ENCODE measurements at places on chromosomes 16 and 17. TPM values are rescaled to one million over a fixed set of nuclear protein-coding genes. Genes with fewer than 3 reads are reported as not detected.

Gene EVPL
- 5.5 TPM for total RNA-seq

Gene HOXB1
- not detected for total RNA-seq

Gene GGT6
- total RNA-seq, result 6.9 TPM

Gene KCNJ18
- not detected for total RNA-seq

Gene KRTAP3-1
- not detected for total RNA-seq

Gene KRT39
- 0.44 TPM for total RNA-seq

Gene OR1A1
- total RNA-seq, result not detected

Gene ALDH3A1
- total RNA-seq, result 7.1 TPM

Gene CD300C
- total RNA-seq, result not detected

Gene PTGES3L
- total RNA-seq, result 4.0 TPM

Gene CNTD1
- total RNA-seq, result not detected

Gene CAMKK1
- 22.0 TPM for total RNA-seq

Gene CDRT15
- total RNA-seq, result not detected

Gene NHLRC4
- total RNA-seq, result 0.66 TPM

Gene GCGR
- 0.27 TPM for total RNA-seq

Gene REXO5
- total RNA-seq, result 9.1 TPM

Gene CDIP1
- total RNA-seq, result 22.1 TPM

Gene CD300H
- not detected for total RNA-seq

Gene EPOP
- total RNA-seq, result 1.1 TPM
